ENCODE measurements at places on chromosomes 13 and 19.

DNA sequence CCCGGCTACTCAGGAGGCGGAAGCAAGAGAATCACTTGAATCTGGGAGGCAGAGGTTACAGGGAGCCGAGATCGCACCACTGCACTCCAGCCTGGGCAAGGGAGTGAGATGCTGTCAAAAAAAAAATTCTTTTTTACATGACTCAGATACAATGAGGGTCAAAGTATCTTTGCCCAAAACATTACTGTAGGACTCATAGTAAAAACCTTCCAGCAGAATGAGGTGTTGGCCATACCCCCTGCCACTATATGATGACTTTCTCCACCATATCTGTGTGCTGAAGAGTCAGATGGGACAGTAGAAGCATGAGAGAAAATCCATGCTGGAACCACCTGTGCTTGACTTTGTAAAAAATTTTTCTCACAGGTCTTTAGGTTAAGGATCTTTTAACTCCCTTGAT, 86.7 kb downstream of the COL4A2 start:
- DNase-seq: no peak

GRCh38 chr13:45718992-45719391, 16.9 kb downstream of the CBY2 start:
- DNase-seq: no peak

DNA sequence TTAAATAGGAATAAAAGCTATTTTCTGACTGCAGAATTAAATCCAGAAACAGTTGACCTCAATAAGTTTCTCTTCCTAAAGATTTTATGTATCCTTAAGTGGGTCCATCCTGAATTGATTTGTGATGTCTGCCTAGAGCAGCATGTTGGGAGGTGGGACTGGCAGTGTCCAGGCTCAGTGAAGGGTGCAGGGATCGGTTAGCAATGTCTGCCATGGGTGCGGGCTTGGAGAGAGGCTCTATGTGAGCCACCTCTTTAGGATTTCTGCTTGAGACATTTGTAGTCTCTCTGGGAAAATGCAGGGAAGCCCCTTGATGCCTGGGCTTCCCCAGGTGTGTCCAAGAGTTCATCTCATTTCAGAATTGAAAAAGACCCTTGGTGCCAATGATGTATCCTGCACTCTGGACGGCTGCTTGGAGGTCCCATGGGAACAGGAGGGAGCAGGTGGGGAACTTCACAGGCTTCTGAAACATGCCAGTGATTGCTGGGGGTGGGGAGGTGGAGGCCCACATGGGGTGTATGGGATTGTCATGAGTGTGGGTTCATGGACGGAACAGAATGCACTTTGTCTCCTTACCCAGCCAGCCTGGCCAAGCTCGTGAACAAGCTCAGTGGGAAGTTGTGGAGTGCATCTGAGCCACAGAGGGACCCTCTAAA, 6.2 kb upstream of the COLGALT1 start:
- no peak for DNase-seq

DNA sequence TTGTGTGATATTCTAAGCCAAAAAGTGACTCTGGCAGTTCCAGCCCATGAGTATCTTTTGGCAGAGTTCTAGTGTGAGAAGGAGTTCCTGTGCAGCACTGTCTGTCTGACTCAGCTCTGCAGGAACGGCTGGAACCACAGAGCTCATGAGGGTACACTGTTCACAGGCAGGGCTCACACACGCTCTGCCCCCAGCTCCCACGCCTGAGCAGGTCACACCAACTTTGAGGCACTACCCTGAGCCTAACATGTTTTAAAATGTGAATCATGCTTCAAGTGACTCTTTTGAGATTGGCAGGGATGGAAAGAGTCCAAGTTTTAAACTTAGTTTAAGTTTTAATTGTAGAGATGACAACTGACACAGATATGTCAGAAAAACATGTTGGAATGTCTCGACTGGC, 1203.3 kb downstream of the UQCRFS1 start:
- DNase-seq: no peak

GRCh38 chr13:33242984-33243617, 42.5 kb downstream of the STARD13 start:
- no peak for DNase-seq

GRCh38 chr19:31583148-31583547, 233.9 kb upstream of the TSHZ3 start:
- DNase-seq: no peak

GRCh38 chr13:106314417-106314816, 221.0 kb downstream of the EFNB2 start:
- no peak for DNase-seq

GRCh38 chr19:13120031-13120430, 2.0 kb downstream of the NACC1 start:
- DNase-seq: no peak

DNA sequence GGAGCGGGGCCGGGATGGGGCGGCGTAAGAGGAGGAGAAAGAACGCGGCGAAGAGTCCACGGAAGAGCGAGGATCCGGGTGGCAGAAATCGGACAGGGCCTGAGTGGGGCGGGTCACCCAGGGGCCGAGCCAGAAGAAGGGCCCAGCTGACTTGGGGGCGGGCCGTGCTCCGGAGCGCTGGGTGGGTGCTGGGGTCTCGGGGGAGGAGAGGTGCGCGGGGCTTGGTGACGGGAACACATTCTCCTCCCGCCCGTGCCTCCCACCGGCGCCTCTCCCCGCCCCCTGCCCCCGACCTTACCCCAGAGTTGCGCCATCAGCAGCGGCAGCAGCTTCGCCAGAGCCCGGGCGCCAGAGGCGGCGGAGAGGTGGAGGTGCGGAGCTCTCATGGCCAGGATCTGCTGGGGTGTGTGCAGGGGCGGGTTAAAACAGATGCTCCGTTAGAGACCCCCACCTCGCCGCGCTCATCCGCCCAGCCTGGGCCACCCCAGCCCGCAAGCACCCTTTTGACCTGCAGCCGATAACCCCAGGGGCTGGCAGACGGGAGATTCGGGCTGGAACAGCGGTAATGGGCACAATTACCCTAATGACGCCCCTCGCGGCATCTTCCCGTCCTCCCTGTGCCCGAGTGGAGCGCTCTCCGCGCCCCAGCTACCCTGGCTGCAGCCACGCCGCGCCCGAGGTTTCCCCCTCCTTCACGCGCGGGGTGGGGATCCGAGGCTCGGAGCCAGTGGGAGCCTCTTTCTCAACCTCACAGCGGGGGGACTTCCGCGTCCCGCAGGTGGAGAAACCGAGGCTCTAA, 565 bp downstream of the KLK10 start:
- peak; percentile 61 for DNase-seq

DNA sequence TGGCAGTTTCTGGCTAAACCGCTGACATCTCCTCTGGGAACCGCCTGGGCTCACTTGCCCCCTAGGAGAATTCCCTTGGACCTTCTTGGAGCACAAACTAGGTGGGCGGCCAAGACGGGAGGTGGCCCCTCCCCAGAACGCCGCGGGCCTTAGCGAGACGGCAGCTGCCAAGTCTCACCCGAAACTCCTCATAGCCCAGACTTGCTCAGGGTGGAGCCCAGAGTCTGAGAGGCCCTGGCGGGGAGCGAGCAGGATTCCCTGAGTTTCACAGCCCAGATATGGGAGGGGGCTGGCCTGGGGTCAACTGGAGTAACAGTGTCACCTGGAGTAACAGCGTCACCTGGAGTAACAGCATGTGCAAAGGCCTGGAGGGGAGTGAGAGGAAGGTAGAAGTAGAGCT, 10.1 kb downstream of the TINCR start:
- DNase-seq: no peak

GRCh38 chr13:50990818-50991506, 81.4 kb downstream of the RNASEH2B start:
- peak; percentile 72 for DNase-seq

DNA sequence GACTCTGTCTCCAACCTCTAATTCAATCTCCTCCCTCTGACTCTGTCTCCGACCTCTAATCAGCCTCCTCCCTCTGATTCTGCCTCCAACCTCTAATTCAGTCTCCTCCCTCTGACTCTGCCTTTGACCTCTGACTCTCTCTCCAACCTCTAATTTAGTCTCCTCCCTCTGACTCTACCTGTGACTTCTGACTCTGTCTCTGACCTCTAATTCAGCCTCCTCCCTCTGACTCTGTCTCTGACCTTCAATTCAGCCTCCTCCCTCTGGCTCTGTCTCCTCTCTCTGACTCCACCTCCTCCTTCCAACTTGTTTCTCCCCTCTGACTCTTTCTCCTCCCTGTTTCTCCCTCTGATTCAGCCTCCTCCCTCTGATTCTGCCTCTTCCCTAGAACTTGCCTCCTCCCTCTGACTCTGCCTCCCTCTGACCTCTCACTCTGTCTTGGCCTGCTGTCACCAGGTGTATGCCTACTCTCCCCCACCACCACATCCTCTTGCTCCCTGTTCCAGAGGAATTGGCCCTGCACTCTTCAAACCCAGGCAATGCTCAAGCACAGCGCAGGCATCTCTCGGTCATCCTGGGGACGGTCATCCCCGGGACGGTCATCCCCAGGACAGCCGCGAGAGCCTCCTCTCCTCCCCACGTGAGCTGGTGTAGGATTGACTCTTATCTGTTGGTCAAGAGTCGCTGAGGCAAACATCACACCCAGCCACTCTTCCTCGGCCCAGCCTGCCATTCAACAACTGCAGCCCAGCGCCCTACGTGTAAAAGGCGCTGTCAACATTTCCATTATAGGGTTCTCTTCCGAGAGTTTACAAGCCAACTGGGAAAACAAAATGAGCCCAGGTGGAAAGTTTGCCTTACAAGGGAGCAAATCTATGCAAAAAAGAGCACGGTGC, 60.2 kb downstream of the ZIC5 start:
- peak; percentile 58 for DNase-seq

DNA sequence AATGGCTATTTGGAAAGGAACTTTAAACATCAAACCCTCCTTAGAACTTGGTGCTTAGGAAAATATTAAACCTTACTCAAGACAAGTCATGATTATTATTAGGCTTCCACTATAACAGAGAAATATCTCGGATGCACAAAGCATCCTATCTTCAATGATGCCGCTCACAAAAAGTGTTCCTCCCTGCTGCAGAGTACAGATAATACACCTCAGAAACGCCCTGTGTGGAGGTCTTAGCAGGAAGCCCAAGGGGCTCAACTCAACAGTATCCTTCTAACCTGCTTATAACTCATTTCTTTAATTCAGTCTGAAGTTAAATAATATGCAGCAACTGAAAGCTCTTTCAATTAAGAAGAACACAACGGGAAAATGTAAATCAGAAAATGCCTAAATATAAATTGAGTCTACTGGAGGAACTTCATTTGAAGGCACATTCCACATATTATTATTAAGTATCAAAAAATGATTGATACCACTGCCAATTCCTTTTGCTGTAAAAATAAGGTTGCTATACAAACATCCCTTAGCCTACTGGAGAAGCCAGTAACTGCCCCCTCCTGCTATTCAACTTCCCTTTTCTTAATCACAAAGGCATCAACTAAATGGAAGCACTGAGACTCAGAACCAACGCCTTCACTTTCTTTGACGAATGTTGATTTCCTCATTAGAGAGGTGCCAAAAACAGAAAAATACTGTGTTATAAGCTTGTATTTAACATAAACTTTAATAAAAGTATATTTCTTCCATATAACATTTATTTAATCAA, 12.0 kb downstream of the ELF1 start:
- DNase-seq: no peak

Measured in iPS-NIHi11 (cell line).